Endothelial cell (in vitro differentiated cells): ENCODE measurements at places on chromosomes 12 and 14.

GRCh38 chr12:30975581-30975980 is 49.0 kb downstream of the TSPAN11 start:
- no peak for DNase-seq

DNA sequence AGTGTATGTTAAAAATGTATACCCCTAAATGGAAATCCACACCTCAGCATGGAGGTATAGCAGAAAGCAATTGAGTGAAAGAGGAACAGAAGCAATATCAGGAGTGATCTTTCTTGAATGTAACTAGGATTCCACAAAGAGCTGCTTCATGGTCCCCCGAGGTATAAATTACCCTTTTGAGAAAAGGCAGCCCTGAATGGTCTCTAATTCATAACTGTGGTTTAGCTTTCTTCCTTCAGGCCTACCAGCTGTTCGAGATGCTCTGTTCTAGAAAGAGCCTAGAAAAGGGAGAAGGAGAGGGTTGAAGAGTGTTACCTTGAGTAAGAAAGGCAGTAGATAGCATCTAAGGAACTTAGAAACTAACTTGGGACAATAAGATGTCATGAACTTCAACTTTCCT is 42.9 kb upstream of the CSRNP2 start:
- no peak for DNase-seq

- no peak for DNase-seq
Measured at GRCh38 chr12:25558586-25558985, 5.5 kb upstream of the LMNTD1 start.

DNA sequence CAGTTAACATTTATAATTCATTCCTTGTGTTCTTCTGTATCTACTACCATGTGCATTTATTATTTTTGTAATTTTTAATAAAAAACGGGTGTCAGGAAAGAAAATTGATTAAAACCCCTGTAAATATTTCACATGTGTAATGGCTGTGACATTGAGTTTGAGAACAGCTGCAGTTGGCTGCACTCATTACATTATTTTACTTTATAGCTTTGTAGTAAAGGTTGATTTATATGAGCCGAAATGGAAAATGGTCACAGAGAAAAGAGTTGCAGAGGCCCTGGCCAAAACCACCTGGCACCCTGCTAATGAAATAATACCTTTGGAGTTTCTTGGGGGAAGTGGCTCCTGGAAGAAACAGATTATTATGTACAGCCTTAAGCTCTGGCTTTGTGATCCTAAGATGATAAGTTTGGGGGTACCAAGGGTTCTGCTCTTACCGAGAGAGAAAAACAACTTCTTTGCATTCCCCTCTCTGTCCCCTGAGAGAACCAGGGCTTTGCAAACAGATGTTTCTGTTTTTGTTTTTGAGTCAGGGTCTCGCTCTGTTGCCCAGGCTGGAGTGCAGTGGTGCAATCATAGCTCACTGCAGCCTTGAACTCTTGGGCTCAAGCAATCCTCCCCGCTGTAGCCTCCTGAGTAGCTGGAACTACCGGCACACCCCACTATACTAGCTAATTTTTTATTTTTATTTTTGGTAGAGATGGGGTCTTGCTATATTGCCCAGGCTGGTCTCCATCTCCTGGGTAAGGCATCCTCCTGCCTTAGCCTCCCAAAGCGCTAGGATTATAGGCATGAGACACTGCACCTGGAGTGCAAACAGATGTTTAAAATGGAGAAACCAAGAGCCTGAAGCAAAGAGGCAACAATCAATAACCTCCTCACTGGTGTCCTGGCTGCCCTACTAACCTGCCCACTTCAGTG is 9.7 kb upstream of the DYNLL1 start:
- no peak for DNase-seq

DNA sequence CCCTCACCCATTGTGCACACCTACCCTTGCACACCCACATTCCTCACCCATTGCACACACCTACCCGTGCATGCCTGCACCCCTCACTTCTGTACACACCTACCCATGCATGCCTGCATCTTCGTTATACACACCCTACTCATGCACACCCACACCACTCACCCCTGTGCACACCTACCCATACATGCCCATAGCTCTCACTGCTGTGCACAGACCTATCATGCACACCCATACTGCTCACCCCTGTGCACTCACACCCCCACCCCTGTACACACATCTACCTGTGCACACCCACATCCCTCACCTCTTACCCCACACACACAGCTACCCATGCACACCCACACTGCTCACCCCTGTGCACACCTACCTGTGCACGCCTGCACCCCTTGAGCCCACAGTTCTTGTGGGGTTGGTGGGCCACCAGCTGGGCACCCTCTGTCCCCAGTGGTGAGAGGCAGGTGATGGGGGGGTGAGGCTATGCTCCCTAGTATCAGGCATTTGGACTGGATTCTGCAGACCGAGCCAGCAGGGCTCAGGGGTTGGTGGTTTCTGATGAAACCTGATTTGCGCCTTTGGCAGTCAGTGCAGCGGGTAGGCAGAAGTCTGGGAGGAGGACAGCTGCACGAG is 15.6 kb downstream of the CEP170B start:
- no peak for DNase-seq
